ENCODE measurements at places on chromosomes 12 and 14.

DNA sequence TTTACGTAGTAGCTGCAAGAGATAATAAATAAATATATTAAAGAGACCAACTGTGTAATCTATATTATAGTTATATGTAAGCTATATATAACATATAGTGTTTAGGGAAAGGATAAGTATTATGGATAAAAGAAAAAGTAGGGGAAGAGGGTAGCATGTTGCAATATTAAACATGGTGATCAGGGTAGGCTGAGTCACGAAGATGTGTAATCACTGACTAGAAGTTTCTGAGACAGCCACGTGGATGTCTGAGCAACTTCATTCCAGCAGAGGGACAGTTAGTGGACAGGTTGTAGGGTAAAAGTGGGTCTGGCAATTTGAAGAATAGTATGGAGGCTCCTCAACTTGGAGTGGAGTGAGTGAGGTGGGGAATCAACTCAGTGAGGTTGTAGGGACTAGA, 109.7 kb downstream of the ANO4 start:
- no peak for DNase-seq

GRCh38 chr12:53495903-53496751, 3.1 kb downstream of the MAP3K12 start:
- peak; percentile 76 for DNase-seq

DNA sequence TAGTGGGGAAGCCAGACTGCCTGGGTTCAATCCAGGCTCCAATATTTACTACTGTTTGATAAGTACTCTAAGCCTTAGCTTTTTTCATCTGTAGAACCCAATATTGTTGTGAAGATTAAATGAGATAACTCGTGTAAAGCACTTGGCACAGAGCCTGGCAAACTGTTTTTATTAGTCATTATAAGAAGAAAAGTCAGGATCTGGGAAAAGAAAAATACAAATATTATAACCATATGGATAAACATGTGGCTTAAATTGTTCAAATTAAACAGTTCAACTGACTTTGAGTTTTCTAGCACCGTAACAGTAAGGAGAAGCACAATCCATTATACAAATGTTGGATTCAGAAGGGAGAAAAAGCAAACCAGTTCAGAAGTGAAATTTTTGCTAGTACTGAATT, 22.0 kb upstream of the CDK17 start:
- DNase-seq = no peak

DNA sequence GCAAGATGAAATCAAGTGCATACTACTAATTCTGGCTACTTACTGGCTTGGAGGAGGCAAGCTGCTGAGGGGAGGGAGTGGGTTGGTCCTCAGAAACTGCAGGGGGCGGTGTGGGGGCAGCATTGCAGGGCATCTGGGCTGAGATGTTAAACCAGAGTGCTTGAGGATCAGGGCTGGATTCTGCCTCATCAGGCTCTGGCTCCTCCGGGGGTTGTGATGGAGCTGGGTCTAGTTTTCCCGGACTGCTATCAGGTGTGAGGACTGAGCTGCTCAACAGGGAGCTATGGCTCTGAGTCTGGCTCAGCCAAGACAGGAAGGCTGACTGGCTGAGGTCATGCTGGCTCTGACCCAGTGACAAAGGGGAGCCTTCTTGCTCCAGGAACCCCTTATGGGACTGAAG, 28.6 kb downstream of the BAZ2A start:
- DNase-seq = no peak

DNA sequence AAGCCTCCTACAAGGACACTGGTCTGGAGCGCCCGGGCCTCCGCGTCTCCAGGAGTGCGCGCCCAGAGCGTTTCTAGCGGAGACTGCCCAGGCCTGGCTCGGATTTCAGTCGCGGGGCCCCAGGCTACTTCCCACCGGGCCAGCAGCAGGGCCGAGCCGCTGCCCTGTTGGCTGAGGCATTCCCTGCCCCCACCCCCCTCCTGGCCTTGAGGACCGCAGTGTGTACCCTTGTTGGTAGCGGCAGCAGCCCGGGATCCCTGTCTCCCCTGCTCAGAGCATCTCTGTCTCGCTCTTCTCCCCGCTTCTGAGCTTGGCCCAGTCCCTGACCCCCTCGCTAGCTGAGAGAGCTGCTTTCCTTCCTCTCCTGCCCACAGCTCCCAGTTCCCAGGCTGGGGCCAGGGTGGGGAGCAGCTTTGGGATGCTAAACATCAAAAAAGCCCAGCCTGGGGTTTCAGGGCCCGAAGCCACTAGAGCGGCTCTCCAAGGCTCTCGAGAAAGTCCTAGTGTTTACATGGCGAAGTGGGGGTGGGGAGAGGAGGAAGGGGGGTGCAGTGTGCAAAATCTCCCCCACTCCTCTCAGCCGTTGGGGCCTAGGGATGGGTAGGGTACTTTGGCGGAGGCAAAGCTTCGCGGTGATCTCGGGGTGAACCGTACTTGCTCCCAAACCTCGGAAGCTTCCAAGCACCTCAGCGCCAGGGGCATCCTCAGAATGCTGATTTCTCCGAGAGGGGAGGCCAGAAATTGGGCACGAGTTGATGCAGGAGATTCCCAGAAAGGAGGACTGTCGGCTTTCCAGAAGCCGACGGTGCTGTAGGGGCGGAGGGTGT, 6.4 kb downstream of the NKX2-1 start:
- DNase-seq = no peak

GRCh38 chr14:104404922-104405321, 174.6 kb upstream of the C14orf180 start:
- no peak for DNase-seq

- DNase-seq = no peak
Observed at GRCh38 chr12:88643685-88644084, 63.4 kb upstream of the KITLG start.

GRCh38 chr12:124577986-124578385, 10.6 kb upstream of the NCOR2 start:
- no peak for DNase-seq

- no peak for DNase-seq
Observed at GRCh38 chr12:123690191-123690840, 19.4 kb downstream of the TCTN2 start.

GRCh38 chr14:56514663-56515371, 64.8 kb upstream of the TMEM260 start:
- DNase-seq = no peak

GRCh38 chr12:89215196-89215595, 137.1 kb downstream of the DUSP6 start:
- DNase-seq = no peak

- no peak for DNase-seq
Observed at GRCh38 chr12:110102255-110102654, 21.9 kb upstream of the IFT81 start.

DNA sequence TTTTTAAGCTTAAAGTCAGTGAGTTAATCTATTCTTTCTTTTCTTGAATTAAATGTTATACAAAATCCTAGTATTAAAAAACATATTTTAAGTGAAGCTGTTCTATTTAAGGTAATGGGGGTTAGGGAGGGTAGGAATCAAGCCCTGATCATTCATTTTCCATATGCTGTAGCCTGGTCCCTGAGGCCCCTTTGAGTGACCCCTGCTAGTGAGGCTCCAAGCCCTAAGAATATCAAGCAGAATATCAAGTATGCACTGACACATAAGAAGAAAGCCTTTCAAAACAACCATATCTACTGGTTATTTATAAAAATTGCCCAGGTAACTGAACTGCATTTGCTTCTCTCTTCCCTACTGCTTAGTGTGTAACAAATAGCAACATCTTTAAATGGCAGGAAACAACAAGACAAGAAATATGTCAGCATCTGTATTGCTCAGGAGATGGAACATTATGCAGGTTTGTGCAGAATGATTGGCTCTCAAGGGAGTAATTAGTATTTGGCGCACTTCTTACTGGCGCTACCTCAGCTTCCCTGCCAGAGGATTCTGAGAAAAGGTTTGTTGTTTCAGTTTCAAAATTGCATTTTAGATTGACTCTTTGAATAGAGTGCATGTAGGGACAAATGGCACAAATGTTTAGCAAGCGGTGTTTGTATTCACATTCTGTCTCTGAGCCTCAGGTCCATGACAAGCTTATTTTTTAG, 223.0 kb downstream of the DUSP6 start:
- no peak for DNase-seq

- no peak for DNase-seq
Observed at GRCh38 chr14:53953828-53954550, 2.6 kb downstream of the BMP4 start.

GRCh38 chr12:26636710-26637328, 196.2 kb downstream of the ITPR2 start:
- DNase-seq = no peak

- no peak for DNase-seq
Observed at GRCh38 chr12:96204381-96204780, 10.2 kb downstream of the ELK3 start.

DNA sequence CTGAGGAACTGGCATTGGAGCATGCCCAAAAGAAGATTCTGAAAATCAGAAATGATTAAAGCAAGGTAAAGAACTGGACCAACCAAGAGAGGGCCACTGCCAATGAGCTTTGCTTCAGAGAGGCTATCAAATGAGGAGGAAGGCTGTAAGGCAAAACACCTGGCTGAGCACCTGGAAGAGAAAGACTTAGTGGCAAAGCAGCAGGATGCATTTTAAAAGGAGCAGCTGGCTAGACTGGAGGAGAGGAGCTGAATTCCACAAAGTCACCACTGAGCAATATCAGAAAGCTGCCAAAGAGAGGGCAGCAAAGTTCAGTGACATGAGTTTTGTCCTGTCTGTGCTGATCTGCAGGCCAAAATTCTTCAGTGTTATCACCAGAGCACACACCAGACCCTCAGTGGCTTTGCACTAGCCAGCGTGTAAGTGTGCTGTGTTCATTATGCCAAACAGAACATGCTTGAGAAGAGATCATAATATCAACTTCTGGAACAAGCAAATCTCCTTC, 338.7 kb downstream of the TRHDE start:
- DNase-seq = no peak

DNA sequence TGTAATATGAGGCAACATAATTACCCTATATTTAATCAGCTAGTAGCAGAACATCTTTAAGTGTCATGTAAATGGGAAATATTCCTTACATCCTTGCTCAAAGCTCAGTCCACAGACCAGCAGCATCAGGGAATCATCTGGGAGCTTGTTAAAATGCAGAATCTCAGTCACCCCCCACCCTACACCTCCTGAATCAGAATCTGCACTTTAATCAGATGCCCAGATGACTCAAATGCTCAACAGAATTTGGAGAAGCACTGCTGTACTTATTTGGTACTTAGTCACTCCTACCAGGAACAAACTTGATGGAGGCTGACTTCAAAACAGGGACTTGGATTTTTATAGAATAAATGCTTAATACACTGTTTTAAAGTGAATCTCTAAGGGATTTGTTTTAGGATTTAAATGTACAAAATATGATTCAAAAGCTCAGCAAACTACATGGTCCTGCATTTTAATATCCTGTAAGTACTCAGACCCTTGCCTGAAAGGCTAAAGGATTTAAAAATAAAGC, 96.5 kb downstream of the ARMH4 start:
- no peak for DNase-seq

DNA sequence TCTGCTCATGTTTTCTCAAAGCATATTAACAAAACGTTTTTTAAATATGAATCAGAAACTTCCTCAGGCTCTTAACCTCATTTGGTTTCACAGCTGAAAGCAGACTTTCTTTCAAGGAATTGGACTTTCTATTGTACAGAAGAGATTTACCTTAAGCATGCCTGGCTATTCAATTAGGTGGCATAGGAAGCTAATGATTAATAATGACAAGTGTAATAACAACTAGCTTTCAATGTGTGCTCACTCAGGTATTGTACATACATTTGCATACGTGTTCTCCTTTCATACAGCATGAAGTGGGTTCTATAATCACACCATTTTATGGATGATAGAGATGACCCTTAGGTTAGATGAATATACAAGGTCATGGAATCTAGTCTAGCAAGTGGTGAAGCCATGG, 115.7 kb downstream of the ANO6 start:
- no peak for DNase-seq

DNA sequence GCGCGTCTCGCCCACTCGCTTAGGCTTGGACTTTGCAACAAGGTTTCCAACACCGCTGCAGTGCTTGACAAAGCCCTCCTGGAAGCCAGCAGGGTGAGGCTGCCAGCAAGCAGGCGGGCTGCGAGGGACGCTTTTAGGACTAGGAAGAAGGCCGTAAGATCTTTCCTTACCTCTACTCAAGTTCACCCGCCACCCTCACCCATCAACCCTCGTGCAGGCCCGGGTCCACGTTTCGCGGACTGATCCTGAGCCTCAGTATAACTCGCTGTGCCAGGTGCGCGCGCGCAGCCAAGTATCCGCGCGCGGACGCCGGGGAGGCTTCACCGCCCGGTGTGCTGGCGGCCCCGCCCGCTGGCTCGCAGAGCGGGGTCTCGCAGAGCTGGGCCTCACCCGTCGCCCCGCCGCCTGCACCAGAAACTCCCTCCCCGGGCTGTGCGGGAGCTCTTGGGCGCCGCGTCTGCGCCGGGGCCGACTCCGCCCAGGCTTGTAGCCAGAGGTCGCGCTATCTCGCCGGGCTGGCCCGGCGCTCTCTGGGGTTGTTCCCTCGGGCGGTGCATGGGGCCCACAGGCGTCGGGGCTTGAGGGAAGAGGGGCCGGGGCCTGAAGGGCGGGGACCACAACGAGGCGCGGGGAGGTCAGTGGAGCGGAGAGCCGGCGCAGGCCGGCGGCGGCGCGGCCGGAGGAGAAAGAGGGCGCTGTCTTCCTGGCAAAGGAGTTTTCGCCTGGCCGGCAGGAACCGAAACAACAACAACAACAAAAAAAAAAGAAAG, 7.6 kb upstream of the SIX1 start:
- DNase-seq = peak; percentile 85
